Activated T-cell treated with anti-CD3 and anti-CD28 coated beads, Interleukin-2, amount 50 U/mL, for 24 hours (primary cell): ENCODE measurements at places on chromosomes 3 and 15.

DNA sequence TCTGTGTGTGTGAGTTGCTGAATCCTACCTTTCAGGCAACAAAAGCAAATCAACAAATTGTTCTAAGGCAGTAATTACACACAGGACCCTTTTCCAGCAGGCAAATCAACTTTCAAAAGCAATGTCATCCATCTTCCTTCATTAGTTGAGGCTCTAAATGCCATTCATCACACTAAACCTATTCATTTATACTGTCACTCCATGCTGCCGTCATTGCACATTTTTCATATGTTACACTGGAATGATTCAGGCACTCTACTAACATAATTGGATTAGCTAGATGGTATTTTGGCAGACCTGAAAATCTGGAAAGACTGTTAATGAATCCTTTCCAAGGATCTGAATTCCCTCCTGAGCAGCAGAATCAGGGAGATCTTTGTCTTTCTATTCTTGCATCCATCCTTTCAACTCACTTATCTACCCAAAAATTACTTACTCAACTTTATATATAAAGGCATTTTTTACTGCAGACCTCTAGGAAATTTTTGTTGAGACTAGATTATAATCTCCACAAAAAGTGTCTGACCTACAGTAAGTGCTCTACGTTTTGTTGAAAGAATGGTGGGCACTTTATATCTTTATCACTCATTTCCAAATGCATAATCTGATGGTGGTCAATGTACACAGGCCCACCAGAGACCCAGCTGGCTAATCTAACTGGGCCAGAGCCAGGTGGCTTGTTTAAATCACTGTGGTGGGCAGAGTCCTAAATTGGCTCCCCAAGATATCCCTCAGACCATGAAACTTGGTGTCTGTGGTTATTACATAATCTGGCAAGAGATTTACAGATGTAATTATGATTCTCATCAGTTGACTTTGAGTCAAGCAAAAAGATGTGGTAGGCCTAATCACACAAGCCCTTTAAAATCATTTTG lies 25.0 kb downstream of the MIX23 start:
- DNase-seq = no peak

GRCh38 chr15:58669108-58669507 lies 80.4 kb downstream of the ADAM10 start:
- no peak for DNase-seq

DNA sequence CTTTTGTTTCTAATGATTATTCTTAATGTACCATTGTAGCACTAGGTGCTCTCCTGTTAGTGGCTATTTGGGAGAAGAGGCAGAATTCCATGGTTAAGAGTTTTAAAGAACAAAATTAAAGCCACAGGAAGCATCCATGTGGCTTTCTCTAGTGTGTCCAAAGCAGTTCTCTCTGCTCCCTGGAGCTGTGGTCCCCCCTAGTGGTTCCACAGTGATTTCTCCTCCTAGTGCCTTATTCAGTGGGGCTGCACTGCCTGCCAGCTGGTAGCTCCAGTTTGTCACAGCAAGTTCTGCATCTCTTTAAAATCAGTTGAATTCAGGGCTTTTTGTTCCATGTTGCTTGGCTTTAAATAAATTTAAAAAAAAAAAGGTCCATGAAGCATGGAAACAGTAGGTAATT lies 39.6 kb upstream of the FAM98B start:
- no peak for DNase-seq

DNA sequence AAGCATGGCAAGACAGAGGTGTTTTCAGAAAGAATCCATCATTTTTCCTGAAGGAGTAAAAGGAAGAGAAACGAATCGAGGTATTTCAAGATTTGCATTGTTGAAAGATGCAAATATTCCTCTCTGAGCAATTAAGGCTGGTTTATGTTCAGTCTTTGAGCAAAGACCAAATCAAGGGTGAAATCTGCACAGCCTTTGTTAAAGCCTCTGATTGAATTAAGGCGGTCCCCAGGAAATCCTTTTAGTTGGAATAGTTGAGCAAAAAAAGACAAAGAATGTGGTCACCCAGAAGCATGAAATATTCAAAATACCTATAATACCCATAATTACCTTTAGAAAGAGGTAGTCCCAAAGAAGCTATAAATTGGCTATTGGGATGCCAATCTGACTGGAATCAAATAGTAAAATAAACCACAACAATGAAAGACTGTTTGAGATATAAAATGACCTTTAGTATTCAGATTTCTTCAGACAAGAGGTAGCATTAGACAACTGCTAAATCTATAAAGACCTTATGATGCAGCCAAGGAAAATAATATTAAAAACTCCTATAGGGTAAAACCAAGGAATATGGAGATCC lies 1218.1 kb downstream of the ROBO2 start:
- no peak for DNase-seq

DNA sequence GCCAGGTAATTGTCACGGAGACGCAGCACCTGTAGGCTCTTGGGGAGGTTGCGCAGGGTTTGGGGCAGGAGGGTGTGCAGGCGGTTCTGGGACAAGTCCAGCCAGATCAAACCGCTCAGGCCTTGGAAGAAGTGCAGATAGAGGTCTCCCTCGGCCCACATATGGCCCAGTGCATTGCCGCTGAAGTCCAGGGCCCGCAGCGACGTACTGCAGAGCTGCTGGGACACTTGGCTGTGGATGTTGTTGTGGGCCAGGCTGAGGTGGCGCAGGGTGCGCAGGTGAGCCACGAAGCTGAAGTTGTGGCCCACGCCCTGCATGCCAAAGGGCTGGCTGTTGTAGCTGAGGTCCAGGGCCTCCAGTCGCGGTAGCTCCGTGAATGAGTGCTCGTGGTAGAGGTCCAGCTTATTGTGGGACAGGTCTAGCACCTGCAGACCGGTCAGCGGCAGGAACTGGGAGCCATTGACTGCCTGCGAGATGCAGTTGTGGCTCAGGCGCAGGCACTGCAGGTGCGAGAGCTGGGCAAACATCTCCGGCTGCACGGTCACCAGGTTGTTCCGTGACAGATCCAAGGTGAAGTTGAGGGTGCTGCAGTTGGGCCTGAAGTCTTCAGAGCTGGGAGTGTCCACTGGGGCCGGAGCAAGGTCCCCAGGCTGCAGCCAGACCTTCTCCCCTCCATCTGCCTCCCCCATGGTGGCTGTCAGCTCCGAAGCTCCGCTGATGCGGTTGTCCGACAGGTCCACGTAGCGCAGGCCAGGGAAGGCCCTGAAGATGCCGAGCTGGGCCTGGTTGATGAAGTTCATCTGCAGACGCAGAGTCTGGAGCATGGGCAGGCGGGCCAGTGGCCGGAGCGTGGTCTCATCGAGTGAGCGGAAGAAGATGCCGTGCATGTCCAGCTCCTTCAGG lies 2.9 kb downstream of the TLR9 start:
- no peak for DNase-seq

- DNase-seq = no peak
Observed at GRCh38 chr15:93730724-93731123, 500.6 kb upstream of the MCTP2 start.

DNA sequence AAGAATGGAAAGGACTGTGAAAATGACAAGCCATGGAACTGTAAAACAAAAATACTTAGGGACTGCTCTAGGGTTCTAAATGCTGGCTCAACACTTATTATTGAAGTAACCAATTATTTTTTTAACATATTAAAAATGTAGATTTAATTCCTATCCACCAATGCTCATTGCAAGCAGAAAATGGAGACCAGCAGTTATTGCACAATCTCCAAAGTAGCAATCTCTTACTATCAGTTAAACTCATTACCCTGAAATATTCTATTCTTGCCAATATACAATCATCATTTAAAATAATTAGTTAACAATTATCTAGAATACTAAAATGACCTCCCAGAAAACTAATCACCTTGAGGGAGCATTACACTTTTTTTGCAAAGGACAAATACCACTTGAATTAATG lies 499.8 kb downstream of the NAALADL2 start:
- DNase-seq = no peak

DNA sequence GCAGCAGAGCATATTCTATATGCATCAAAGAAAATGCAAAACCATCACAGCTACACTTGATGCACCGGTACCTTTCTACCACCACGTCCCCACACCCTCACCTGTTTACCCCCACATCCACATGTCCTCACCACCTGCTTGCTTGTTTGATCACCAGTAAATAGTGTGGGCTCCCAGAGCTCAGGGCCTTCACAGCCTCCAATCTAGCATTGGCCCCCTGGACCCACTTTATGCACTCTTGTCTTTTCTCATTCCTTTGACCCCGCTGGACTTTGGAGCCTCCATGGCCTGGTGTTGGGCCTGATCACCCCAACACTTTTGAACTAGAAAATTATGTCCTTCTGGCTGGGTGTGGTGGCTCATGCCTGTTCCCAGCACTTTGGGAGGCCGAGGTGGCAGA lies 190.1 kb downstream of the PDE8A start:
- no peak for DNase-seq

- no peak for DNase-seq
Observed at GRCh38 chr15:93028632-93029213, 60.3 kb downstream of the RGMA start.

GRCh38 chr3:19256313-19256712 lies 108.0 kb downstream of the KCNH8 start:
- no peak for DNase-seq

GRCh38 chr15:76799760-76800159 lies 105.4 kb downstream of the SCAPER start:
- DNase-seq = no peak

- DNase-seq = no peak
Observed at GRCh38 chr3:31322460-31322859, 210.3 kb upstream of the STT3B start.

- no peak for DNase-seq
Observed at GRCh38 chr3:72229952-72230351, 445.0 kb upstream of the PROK2 start.

GRCh38 chr3:37766797-37767776 lies 94.6 kb upstream of the CTDSPL start:
- DNase-seq = no peak

GRCh38 chr15:53982071-53982680 lies 3.9 kb downstream of the UNC13C start:
- no peak for DNase-seq

DNA sequence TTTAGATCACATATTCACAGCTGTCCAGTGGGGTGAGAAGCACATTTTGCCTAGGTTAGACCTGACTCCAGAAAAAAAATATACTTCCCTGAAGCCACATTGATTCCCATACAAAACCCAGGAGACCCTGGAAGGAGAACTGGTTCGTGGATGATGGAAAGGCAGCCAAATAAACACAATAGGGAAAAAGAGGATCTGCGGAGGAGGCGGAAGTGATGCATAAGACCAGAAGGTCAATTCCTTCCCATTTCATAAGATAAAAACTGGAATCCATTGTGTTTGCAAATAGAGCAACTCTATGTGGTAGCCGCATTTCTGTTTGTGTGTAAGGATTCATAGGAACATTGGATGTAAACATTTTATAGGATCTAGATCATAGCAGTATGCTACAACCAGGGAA lies 781.9 kb upstream of the GRM7 start:
- no peak for DNase-seq

GRCh38 chr3:17194116-17194515 lies 309.4 kb downstream of the PLCL2 start:
- no peak for DNase-seq

GRCh38 chr3:42214565-42215283 lies 51.3 kb downstream of the CCK start:
- DNase-seq = no peak

GRCh38 chr3:41029356-41029755 lies 169.9 kb upstream of the CTNNB1 start:
- DNase-seq = no peak

- DNase-seq = no peak
Observed at GRCh38 chr15:68061602-68062001, 7.5 kb downstream of the PIAS1 start.

DNA sequence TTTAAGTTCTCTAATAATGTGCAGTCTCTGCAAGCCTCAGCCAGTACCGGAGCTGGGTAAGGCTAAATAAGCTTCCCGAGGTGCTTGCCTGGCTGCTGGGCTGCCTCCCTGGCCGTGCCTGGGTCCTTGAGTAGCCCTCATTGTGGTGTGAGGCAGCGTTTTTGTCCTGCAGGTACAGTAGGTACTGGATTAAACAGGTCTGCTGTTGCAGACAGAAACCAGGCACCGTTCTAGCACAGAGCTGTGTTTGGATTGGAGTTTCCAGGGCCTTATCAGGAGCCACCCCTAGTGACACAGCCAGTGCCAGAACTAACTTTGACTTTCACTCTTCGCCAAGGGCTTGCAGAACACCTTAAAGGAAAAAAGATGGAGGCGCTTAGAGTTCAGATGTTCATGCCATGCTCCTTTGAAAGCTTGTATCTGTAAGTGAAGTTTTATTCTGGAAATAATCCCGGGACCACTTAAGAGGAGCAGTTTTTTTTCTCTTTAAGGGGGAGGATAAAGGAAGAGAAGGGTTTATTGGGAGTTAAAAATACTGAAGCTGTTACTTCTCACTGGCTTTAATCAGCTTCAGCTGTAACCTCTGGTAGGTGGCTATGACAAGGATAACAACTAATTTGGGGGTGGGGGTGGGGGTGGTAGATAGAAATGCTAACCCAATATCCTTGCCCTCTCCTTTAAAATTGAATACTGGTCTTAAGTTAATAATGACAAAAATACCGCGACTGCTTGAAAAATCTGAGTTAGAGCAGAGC lies 126.8 kb downstream of the MITF start:
- DNase-seq = no peak

- DNase-seq = no peak
Observed at GRCh38 chr3:151839313-151839631, 25.4 kb downstream of the AADAC start.

- no peak for DNase-seq
Observed at GRCh38 chr3:113898892-113899291, 48.9 kb upstream of the ZDHHC23 start.

- no peak for DNase-seq
Observed at GRCh38 chr15:48176112-48176511, 2.0 kb downstream of the MYEF2 start.

DNA sequence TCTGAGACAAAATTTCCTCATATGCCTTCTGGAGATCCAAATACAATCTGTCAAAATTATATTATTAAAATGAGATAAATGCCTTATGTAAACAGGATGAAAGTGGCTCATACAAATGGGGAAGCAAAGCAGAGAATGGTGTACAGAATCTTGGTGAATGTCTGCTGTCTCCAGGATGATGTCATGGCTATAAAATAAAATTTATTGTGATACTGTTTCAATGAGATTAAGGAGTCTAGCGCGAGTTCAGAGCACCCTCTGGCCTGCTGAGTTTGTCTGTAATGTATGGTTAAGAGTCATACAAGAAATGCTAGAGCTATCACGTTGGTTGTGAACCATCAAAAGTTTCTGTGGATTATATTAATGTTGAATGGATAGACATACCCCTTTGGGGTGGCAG lies 359.7 kb downstream of the EFHB start:
- no peak for DNase-seq
